ENCODE measurements at places on chromosomes 7 and 10. TPM values are rescaled to one million over a fixed set of nuclear protein-coding genes. Genes with fewer than 3 reads are reported as not detected.
A peak's percentile ranks its signal among the peaks of the same experiment; 100 is the strongest.

- peaks cover 15% of the 10 kb centered on the region for H3K36me3 ChIP-seq
- no peak overlapping the region for H3K4me3 ChIP-seq
- peak; percentile 6 for DNase-seq
- H3K27me3 ChIP-seq, result peaks cover 4% of the 10 kb centered on the region
- peaks cover 10% of the 10 kb centered on the region for H3K4me1 ChIP-seq
- no peak overlapping the region for H3K27ac ChIP-seq
Measured at GRCh38 chr7:100053215-100053614, 3.6 kb downstream of the ZSCAN21 start.

- H3K4me1 ChIP-seq, result peaks cover 4% of the 10 kb centered on the region
- no peak for DNase-seq
- H3K27me3 ChIP-seq, result no peaks in the 10 kb centered on the region
- peaks cover 13% of the 10 kb centered on the region for H3K36me3 ChIP-seq
- no peak overlapping the region for H3K27ac ChIP-seq
Measured at GRCh38 chr10:102299873-102300272, 54.5 kb downstream of the GBF1 start.

Gene SFMBT2
- total RNA-seq, result 16.0 TPM

DNA sequence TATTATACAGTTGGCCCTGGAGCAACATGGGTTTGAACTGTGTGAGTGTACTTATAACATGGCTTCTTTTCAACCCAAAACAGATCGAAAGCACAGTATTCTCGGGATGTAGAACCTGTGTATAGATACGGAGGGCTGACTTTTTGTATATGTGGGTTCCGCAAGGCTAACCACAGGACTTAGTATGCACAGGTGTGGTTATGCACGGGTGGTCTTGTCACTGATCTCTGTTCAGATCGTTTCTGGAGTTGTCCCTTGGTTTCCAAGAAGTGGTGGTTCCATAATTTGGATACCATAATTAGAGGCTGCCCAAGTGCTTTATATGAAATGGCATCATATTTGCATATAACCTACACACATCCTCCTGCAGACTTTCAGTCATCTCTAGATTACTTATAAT, 10.9 kb upstream of the BHLHA15 start:
- H3K36me3 ChIP-seq, result peaks cover 4% of the 10 kb centered on the region
- no peak for DNase-seq
- no peak overlapping the region for H3K4me3 ChIP-seq
- H3K4me1 ChIP-seq, result no peaks in the 10 kb centered on the region

Gene CFAP69
- 1.8 TPM for total RNA-seq

Gene TACC2
- 32.2 TPM for total RNA-seq

DNA sequence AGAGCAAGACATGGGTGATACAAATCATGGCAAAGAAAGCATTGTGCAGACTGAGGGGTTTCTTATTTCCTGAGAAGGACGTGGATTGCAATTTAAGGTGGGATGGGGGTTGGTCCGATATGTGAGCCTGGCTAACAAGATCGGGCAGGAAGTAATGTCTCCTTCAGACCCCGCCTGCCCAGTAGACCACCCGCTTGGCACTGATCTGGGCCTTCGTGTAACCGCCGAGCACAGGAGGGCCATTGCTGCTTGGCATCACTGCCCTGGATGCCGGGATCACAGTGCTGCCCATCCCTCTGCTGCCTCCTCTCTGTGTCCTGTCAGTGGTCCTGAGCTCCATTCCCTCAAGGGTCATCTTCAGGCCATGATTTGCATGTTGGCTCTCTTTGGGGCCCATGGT, 214.6 kb upstream of the ZNF32 start:
- peaks cover 4% of the 10 kb centered on the region for H3K4me1 ChIP-seq
- DNase-seq, result no peak
- H3K36me3 ChIP-seq, result no peaks in the 10 kb centered on the region
- H3K27ac ChIP-seq, result no peak overlapping the region

DNA sequence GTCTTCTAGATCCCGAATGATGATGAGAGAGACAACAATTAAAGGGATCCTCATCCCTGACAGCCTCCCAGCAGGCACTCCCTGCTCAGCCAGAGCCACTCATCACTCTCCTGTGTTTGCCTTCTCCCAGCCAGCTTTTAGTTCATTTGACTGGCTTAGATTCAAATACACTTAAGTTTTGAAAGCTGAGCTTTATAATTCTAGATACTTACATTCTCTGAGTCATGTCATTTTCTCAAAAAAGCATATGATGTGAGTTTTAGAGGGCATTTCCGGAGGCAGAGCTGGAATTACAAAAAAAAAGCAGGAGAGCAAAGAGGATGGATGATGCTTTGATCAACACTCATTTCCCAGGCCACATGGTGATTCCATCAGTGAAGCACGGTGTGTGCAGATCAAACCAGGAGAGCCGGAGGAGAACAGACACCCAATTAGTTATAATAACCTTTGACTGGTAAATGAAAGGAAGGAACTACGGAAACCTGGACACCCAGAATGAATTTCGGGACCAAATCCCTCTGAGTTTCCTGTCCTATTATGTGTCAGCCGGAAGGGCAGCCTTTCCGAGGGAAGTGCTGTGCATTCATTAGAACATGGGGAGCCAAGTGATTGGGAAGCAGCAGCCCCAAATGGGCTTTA, 81.5 kb upstream of the HPS1 start:
- peak; percentile 11 for DNase-seq
- H3K4me3 ChIP-seq, result no peak overlapping the region
- H3K27ac ChIP-seq, result no peak overlapping the region
- no peaks in the 10 kb centered on the region for H3K36me3 ChIP-seq
- peaks cover 29% of the 10 kb centered on the region for H3K4me1 ChIP-seq
- peaks cover 1% of the 10 kb centered on the region for H3K27me3 ChIP-seq

DNA sequence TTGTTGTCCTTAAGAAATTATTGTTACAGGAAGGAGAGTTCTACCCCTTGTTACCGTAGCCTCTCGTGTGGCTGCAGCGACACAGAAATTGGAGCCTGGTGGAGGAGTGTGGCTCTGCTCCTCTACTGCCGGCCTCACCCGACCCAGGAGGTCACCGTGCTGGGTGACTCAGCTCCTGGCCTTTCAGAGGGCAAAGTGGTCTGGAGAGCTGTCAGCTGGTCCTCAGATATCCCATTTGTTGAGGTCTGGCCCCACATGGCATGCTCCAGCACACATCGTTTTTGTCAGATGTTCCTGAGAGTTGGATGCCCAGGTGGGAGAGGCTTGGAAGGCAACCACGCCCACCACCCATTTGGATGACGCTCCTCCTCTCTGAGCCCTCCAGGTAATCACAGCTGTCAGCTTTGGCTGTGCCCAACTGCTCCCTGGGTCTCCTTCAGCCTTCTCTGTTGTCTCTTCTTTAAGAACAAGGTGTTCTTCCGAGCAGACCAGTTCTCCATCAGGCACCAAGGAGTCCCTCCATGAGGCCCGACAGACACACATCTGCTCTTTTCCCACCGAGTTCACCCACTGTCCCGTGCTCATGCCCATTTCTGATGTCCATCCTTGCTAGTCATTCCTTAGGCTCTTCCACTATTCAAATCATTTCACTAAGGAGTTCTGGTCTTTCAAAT, 80.3 kb downstream of the RAMP3 start:
- H3K4me1 ChIP-seq, result no peaks in the 10 kb centered on the region
- no peak for DNase-seq
- H3K27me3 ChIP-seq, result peaks cover 1% of the 10 kb centered on the region
- H3K36me3 ChIP-seq, result no peaks in the 10 kb centered on the region
- H3K27ac ChIP-seq, result no peak overlapping the region
- no peak overlapping the region for H3K4me3 ChIP-seq

Gene CLEC5A
- total RNA-seq, result not detected

DNA sequence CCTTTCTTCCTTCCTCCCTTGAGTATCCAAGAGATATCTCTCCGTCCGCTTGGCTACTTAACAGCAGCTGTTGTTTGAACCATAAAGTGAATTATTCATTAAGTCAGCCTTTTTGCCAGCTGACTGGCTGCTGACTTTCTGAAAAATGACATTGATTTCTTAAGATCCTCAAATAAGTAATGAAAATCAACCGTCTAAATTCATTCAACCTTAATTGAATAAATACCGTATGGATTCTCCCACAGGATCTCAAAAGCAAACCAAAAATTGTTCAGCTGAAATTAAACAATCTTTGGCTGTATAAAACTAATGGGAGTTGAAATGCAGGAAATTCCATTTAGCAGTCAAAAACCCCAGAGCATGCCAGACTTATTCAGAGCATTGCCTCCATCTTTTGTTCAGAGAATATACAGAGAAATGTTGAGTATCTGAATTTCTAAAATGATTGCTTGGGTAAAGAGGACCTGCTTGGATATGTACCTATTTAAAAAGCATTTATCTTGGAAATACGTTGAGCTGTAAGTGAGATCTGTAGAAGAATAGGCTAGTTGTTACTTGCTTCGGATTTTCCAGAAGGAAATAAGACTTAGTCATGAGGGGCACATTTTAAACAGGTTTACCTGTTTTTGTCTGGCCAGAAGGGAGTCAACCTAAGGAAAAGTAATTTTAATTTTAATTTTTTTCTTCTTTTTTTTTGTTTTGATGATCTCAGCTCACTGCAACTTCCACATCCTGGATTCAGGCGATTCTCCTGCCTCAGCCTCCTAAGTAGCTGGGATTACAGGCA, 136.2 kb downstream of the PLXDC2 start:
- no peak overlapping the region for H3K27ac ChIP-seq
- no peaks in the 10 kb centered on the region for H3K36me3 ChIP-seq
- no peak for DNase-seq
- H3K4me3 ChIP-seq, result no peak overlapping the region
- peaks cover 9% of the 10 kb centered on the region for H3K4me1 ChIP-seq
- no peaks in the 10 kb centered on the region for H3K27me3 ChIP-seq

DNA sequence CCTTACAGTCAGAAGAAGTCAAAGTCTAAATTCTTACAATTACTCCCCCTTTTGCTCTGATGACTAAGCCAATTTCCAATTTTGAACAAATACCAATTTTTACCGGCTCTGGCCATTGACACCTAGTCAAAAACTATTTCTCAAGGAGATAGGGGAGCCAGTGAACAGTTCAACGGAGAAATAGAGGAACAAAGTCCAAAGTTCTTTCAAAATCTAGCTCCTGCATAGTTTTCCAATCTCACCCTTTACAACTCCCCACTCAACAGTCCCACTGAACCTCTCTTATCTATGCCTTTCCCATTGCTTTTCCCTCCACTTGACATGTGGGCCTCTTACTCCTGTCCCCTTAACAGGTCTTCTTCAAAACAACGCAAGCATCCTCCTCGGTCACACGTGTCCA, 192.9 kb downstream of the DOCK4 start:
- peaks cover 2% of the 10 kb centered on the region for H3K27me3 ChIP-seq
- H3K4me1 ChIP-seq, result peaks cover 28% of the 10 kb centered on the region
- H3K27ac ChIP-seq, result peak overlapping the region; percentile 28
- peaks cover 4% of the 10 kb centered on the region for H3K36me3 ChIP-seq

Gene ELN
- 44.8 TPM for total RNA-seq

Gene GOLGA7B
- 2.5 TPM for total RNA-seq

Gene HTR5A
- total RNA-seq, result 0.08 TPM

Gene FEZF1
- 0.28 TPM for total RNA-seq

GRCh38 chr7:23254051-23254681, 7.6 kb downstream of the GPNMB start:
- no peak overlapping the region for H3K27ac ChIP-seq
- no peaks in the 10 kb centered on the region for H3K36me3 ChIP-seq
- H3K4me1 ChIP-seq, result no peaks in the 10 kb centered on the region
- H3K27me3 ChIP-seq, result peaks cover 2% of the 10 kb centered on the region

Gene VWC2
- 0.05 TPM for total RNA-seq

DNA sequence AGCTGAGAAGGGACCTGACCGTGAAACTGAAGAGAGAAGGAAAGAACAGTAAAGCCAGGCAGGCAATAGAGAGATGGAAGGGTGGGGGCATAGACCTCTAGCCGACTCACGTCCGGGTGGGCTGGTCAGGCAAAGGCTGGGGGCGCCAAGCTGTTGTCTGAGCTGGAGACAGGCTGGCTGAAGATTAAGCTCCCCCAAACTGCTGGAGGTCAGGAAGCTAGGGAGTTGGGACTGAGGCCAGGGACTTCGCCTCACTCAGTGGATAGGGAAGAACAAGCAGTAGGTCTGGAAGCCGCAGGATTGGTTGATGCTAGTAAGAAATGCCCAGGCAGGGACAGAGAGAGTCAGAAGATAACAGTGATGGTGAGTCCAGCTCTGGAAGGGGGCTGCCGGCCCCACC, 5.3 kb downstream of the PITX3 start:
- no peak for DNase-seq
- no peak overlapping the region for H3K4me3 ChIP-seq
- H3K4me1 ChIP-seq, result peaks cover 12% of the 10 kb centered on the region
- no peaks in the 10 kb centered on the region for H3K36me3 ChIP-seq
- no peak overlapping the region for H3K27ac ChIP-seq
- peaks cover 25% of the 10 kb centered on the region for H3K27me3 ChIP-seq

Gene PALD1
- 166 TPM for total RNA-seq

Gene C7orf33
- total RNA-seq, result not detected

Gene MMD2
- total RNA-seq, result not detected

GRCh38 chr10:103949728-103950127, 17.2 kb upstream of the SLK start:
- H3K27ac ChIP-seq, result no peak overlapping the region
- H3K27me3 ChIP-seq, result peaks cover 2% of the 10 kb centered on the region
- no peaks in the 10 kb centered on the region for H3K36me3 ChIP-seq
- no peak for DNase-seq
- H3K4me3 ChIP-seq, result no peak overlapping the region
- H3K4me1 ChIP-seq, result peaks cover 9% of the 10 kb centered on the region

DNA sequence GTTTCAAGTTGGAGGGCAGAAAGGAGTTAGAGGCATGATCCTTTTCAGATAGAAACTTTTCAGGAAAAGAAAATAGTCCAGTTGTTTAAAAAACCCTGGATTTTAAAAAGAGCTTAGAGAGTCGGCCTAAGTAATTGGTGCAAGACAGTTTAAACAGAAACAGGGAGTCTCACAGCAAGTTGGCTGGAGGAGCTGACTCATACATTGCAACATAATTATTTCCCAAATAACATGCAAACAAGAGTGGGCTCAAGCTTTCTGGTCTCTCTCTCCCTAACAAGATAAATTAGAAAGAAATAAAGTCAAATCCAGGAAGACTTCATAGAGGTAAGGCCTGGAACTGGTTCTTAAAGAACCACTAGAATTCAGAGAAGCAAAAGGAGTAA, 100.3 kb upstream of the AGBL3 start:
- H3K4me1 ChIP-seq, result peaks cover 23% of the 10 kb centered on the region
- H3K36me3 ChIP-seq, result peaks cover 4% of the 10 kb centered on the region
- peak overlapping the region; percentile 7 for H3K27ac ChIP-seq
- H3K4me3 ChIP-seq, result no peak overlapping the region
- no peak for DNase-seq

GRCh38 chr10:23702977-23703414, 264.1 kb downstream of the OTUD1 start:
- no peaks in the 10 kb centered on the region for H3K27me3 ChIP-seq
- H3K27ac ChIP-seq, result no peak overlapping the region
- peak; percentile 68 for DNase-seq
- no peak overlapping the region for H3K4me3 ChIP-seq
- H3K36me3 ChIP-seq, result no peaks in the 10 kb centered on the region

Data from endothelial cell (in vitro differentiated cells).